ENCODE measurements at places on chromosomes 3 and 15.

GRCh38 chr3:45580112-45580765 lies 14.3 kb upstream of the LIMD1 start:
- DNase-seq: no peak

GRCh38 chr15:62403164-62403809 lies 238.2 kb upstream of the C2CD4B start:
- DNase-seq: peak; percentile 82

DNA sequence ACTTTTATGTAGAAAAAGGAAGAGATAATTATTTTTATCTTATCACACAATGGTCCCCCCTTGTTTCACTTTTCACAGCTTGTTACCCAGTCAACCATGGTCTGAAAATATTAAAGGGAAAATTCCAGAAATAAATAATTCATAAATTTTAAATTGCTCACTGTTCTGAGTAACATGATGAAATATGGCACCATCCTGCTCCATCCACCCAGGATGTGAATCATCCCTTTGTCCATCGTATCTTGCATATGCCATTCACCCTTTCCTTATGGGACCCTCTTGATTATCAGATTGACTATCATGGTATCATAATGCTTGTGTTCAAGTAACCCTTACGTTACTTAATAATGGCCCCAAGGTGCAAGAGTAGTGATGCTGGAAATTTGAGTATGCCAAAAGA lies 43.7 kb downstream of the ANKRD28 start:
- DNase-seq: no peak

DNA sequence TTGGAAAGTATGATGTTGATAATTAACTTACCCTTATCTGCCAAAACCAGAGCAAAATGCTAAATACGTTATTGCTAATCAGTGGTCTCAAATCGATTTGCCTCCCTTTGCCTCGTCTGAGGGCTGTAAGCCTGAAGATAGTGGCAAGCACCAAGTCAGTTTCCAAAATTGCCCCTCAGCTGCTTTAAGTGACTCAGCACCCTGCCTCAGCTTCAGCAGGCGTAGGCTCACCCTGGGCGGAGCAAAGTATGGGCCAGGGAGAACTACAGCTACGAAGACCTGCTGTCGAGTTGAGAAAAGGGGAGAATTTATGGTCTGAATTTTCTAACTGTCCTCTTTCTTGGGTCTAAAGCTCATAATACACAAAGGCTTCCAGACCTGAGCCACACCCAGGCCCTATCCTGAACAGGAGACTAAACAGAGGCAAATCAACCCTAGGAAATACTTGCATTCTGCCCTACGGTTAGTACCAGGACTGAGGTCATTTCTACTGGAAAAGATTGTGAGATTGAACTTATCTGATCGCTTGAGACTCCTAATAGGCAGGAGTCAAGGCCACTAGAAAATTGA lies 59.7 kb downstream of the DCUN1D1 start:
- no peak for DNase-seq

GRCh38 chr3:23202203-23202920 lies 765 bp upstream of the UBE2E2 start:
- DNase-seq: no peak

DNA sequence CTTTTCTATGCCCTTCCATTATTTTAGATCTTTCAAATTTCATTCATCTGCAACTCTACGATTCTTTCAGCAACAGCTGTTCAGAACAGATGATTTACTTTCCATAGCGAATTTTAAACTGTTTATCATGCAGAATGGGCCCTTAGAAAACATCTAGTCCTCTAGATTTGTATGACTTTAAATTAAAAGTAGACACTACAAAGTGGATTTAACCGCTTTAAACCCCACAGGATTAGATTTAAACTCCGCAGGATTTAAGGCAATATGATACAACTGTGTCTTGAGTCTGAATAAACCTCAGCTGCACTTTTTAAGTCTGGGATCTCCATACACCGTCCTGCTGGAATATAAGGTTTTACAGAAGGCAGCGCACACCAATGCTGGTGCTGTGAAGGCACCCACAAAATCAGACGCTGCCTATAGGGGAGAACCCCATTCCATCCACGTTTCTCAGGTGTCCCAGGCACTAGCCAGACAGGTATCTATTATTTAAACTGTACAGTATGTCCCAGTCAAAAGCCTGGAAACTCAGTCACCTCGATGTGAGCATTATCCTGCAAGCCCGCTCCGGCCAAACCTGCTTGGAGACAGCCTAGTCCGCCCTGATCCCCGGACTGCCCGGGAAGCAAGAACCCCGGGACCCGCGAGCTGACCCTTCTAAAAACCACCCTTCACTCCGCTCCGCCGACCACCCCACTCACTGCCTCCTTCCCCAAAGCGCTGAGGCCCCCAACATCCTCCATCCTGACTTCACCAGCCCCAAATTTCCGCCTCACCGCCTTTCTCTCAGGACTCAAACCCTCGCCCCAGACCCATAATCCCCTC lies 768 bp downstream of the ANO10 start:
- DNase-seq: peak; percentile 25

DNA sequence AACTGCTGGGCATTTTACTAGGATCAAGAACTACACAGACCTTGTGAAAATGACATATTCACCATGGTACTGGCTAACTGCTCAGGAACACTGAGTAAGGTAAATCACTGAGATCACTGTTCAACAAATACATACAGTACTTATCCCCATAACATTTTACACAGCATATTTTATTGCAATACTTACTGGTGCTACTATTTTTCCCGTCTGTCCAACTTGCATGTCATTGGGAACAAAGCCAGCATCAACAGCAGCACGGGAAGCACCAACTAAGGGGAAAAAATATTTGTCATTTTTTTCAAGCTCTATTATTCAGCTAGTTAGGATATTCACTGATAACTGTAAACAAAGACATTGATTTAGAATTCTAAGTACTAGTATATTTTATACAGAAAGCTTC lies 37.0 kb downstream of the ETFA start:
- peak; percentile 15 for DNase-seq

GRCh38 chr3:69011096-69011730 lies 2.3 kb downstream of the EOGT start:
- DNase-seq: no peak

DNA sequence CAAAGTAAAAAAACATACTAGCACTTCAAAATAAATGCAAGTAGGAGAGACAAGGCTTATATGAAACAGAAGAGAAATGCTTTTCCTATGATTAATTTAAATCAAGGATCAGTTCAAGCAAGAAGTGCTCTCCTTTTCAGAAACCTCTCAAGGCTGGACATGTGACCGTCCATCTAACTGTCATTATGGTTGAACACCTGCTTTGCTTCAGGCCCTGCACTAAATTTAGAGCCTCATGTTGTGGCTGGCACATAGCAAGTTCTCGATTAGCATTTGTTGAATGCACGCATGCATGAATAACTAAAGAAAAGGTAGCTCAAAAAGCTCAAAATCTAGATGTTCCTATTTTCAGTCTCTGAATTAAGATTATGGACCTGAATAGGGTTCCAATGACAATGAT lies 82.0 kb downstream of the SV2B start:
- DNase-seq: no peak
